ENCODE measurements at places on chromosomes 16 and 17.
A peak's percentile ranks its signal among the peaks of the same experiment; 100 is the strongest.

GRCh38 chr17:29557085-29557738, 9.6 kb downstream of the ABHD15 start:
- DNase-seq = peak; percentile 71

GRCh38 chr17:49873466-49873865, 25.6 kb upstream of the TAC4 start:
- no peak for DNase-seq

GRCh38 chr17:75288770-75289114, 491 bp downstream of the SLC25A19 start:
- DNase-seq = peak; percentile 74

DNA sequence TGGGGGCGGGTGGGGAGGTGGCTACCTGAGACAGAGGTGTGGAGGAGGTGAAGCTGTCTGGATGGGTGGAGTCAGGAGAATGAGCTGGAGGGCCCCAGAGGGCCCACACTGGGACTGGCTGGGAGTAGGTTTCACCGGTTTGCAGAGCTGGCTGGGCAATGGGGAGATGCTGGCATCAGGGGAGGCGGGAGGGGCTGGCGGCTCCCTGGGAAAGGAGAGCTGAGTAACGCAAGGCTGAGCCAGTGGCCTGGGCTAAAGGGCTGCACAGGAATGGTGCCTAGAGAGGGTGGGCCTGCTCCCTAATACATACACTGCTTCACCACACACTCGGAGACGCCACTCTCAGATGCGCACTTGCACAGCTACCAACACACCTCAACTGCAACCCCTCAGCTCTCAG, 12.4 kb downstream of the P3H4 start:
- DNase-seq = no peak

DNA sequence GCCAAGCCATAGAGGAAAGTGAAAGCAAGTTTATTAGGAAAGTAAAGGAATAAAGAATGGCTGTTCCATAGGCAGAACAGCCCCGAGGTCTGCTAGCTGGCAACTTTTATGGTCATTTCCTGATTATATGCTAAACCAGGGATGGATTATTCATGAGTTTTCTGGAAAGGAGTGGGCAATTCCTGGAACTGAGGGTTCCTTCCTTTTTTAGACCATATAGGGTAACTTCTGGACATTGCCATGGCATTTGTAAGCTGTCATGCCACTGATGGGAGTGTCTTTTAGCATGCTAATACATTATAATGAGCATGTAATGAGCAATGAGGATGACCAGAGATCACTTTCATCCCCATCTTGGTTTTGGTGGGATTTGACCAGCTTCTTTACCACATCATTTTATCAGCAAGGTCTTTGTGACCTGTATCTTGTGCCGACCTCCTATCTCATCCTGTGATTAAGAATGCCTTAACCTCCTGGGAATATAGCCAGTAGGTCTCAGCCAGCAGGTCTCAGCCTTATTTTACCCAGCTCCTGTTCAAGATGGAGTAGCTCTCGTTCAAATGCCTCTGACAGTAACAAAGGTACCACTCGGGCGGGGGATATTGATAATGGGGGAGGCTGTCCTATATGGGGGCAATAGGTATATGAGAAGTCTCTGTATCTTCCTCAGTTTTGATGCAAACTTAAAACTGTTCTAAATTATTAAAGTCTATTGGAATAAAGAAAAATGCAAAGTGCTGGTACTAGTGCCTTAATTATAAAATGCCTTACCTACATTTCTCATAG, 38.9 kb upstream of the HELZ start:
- no peak for DNase-seq

- DNase-seq = peak; percentile 76
These were observed 521 bp downstream of the GGA2 start for GRCh38 chr16:23509782-23510163.

DNA sequence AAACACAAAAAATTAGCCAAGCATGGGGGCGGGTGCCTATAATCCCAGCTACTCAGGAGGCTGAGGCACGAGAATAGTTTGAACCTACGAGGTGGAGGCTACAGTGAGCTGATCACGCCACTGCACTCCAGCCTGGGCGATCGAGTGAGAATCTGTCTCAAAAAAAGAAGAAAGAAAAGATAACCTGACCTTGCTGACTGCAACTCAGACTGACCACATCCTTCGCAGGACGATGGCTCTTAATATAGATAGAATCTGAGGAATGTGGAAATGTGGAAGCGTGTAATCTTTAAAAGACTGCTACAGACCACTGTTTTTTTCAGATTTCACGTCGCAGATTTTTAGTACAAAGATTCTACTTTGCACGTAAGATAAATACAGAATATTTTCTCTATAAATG, 37.8 kb downstream of the KLHDC4 start:
- DNase-seq = peak; percentile 35

DNA sequence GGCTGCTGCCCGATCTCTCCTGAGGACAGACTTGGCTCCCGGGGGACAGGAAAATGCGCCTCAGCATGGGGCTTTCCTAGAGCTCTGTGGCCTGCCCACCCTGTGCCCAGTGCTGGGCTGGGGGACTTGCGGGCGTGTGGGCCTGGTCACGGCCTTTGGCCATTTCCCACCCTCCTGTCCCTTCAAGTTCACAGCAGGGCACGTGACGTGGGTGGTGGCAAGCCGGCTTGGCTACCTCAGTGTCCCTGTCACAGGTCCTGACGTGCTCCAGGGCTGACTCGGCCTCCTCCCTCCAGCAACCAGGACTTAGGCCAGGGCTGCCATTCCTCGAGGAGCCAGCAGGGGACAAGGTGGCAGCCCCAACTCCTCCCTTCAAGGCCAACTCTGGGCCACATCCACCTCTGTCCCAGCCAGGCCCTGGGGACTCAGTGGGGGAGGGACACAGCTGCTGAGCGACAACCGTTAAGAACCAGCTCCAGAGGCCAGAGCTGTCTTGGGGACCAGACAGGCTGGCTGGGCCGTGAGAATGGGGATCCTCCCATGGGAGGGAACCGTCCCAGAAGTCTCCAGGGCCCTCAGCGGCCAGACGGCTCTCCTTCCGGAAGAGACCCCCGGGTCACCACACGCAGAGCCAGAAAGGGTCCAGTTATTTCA, 981 bp upstream of the UNC13D start:
- DNase-seq = peak; percentile 98

DNA sequence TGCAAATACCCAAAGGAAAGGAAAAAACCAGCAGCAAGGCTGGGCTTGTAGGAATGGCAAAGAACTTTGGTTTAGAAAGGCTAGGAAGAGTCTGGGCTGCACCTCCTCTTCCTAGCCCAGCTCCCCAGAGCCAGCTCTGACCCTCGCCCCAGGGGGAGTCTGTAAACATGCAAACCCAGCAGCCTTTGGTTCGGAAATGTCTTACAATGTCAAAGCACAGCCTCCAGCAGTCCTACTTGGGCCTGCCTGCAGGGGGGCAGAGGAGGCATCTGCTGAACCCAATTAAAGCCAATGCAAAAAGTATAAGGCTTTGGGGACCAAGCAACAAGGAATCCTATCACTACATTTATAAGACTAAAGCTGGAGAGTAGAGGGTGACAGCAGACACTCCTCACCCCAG, 5.0 kb upstream of the FTSJ3 start:
- peak; percentile 30 for DNase-seq

GRCh38 chr17:57108671-57109392, 23.8 kb downstream of the AKAP1 start:
- no peak for DNase-seq

DNA sequence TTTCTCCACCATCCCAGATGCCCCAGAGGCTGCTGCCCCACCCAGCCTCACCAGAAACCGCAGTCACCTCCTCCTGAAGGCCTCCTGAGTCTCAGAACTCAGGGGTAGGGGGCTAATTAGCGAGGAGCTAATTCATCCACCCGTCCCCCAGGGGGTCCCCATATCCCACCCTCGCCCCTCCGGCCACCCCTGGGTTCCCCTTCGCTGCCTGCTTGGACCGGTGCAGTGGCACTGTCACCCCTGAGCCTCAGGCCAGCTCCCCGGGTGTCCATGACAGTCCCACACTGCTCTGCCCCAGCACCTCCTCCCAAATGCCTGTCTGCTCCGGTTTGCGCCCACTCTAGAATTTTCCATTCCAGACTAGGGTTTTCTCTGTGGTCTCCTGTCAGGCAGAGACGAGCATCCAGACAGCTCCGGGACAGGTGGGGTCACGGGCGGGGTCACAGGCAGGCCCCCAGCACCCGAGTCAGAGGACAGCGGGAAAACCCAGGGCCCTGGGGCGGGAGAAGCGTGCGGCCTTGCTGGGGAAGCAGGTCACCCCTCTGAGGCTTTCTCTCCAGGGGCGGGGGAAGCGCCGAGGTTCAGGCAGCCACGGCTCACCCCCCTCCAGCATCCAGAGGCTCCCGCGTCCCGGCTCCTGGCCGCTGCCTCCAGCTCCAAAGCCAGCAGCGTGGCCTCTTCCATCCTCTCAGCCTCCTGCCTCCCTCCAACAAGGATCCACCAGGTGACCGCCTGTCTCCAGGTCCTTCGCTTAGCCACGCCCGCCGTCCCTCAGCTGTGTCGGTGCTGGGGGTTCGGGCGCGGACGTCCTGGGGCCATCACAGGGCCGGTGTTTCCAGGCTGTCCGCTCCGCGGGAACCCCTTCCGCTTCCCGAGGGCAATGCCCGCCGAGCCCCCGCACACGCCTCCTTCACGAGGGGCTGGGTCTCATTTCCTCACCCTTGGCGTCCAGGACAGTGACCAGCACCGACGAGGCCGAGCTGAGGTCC, 3.1 kb upstream of the PERCC1 start:
- DNase-seq = no peak

DNA sequence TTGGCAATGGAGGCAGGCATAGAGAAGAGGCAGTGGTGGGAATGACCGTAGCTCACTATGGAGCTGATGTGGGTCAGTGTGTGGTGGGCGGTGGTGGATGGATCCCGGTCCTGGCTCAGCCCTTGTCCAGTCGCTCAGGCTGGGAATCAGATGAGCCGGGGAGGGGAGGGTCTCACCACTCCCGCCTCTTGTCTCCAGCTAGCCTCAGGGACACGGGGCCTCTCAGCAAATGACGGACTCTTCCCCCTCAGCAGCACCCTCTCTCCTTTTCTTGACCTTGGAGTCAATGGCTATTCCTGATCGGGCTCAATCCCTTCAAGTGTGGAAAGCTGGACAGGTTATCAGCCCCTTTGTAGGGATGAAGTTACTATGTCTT, 208.5 kb downstream of the NTN1 start:
- no peak for DNase-seq

GRCh38 chr16:85738923-85739715, 11.8 kb downstream of the C16orf74 start:
- no peak for DNase-seq

- DNase-seq = no peak
These were observed 83.2 kb downstream of the CDK5R1 start for GRCh38 chr17:32570081-32570396.

- no peak for DNase-seq
These were observed 13.8 kb upstream of the AATK start for GRCh38 chr17:81179861-81180260.

GRCh38 chr16:5333991-5334390, 236.4 kb upstream of the EEF2KMT start:
- DNase-seq = no peak

DNA sequence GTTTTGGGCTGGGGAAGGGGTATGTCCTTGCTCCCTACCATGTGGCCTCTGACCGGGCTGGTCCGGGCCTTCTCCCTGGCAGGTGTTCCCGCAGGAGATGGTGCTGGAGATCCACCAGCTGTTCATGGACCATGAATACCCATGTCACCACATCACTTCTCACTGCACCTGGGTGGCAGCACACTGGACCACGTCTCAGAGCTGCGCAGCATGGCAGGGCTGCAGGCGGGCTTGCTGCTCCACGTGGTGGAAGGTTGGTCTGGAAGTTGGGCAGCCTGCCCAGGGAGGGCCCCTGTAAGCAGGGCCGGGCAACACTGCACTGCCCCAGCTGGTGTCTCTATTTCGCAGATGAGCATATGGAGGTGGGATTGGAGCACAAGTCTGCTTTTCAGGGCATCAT, 169.5 kb upstream of the ZNF267 start:
- no peak for DNase-seq

- DNase-seq = no peak
These were observed 62.0 kb upstream of the AMZ2 start for GRCh38 chr17:68185820-68186219.

DNA sequence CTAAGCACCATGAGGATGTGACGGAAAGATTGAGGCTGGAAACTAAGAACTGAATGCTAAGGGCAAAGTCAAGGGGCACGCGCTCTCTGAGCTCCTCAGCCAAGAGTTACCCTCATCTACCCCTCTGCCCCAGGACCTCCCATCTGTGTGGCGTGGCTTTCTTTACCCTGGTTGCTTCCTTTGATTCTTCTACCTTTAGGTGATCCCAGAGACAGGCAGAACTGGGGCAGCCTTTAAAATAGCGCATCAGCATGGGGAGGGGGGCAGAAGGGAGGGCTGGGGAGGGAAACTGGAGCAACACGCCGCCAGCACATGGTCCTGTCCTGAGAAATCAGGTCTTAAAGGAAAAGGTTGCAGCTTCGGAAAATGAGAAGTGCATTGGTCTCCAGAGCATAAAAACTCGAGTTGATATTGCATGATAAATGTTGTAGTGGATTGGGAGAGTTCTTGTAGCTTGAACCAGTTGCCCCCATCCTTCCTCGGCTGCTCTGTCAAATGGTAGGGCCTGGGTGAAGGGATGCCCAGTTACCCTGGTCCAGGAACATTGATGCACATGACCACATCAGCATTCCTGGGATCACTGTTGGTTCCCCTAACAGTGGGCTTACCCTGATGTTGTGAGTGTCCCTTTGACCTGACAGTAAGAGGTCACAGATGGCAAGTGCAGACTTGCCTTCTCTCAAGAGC, 29.7 kb downstream of the LDHD start:
- DNase-seq = no peak

DNA sequence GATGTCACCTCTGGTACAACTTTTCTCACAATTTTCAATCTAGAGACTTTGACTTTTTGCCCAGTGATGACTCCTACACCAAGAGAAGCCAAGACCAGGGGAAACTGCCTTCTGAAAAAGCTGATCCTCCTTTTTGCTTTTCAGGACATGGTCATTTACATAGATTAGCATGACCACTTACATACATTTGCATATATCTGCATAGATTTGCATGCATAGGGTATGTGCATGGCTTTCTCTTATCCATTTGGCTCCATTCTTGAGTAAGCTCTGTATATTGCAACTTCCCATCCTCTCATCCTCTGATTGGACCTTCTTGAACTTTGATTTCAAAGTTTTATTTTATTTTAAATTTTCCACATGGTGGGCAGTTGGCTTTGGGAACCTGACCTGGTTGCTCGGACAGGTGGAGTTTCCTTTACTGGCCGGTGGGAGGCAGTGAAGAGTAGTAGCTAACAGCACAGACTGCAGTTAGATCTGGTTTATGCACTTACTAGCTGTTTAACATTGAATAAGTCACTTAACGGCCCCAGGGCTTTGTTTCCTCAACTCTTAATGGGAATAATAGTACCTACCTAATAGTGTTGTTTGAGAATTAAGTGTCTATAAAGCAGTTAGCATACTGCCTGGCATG, 92.9 kb downstream of the GPR139 start:
- DNase-seq = peak; percentile 15

Measured in hematopoietic multipotent progenitor cell treated with erythropoietin and hydrocortisone succinate and interleukin-3 and kit ligand, for 6 days (in vitro differentiated cells).